ENCODE measurements at places on chromosomes 4 and X.

GRCh38 chr4:97911236-97911906, 231.9 kb downstream of the STPG2 start:
- DNase-seq, result no peak

GRCh38 chr4:184937745-184938144, 80.5 kb upstream of the HELT start:
- DNase-seq, result no peak

GRCh38 chr4:84099599-84099998, 399.5 kb downstream of the NKX6-1 start:
- DNase-seq, result no peak

GRCh38 chrX:151704041-151704663, 8.9 kb downstream of the PRRG3 start:
- DNase-seq, result no peak

- no peak for DNase-seq
Observed at GRCh38 chr4:141009931-141010330, 123.3 kb downstream of the RNF150 start.

Data from T-cell (primary cell).